Naive B cell (primary cell): ENCODE measurements at places on chromosomes 2 and 18.

GRCh38 chr2:121210691-121211090 lies 74.3 kb downstream of the TFCP2L1 start:
- DNase-seq: no peak

DNA sequence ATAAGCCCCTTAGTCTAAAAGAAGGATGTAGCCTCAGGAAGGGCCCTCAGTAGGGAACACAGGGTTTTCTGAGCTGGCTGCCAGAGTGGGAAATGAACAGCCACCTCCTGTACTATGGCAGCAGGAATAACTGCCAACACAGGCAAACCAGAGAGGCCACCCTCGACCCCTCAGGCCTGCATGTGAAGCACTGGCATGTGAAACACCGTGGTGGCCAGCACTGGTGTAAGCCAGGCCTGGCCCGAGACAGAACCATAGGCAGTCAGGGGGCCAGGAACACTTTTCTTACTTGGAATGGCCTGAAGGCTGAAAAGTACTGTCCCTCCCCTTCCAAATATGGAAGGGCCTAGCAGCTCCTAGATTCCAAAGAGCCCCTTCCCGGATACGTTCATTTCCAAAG lies 28.2 kb downstream of the SFXN5 start:
- no peak for DNase-seq

DNA sequence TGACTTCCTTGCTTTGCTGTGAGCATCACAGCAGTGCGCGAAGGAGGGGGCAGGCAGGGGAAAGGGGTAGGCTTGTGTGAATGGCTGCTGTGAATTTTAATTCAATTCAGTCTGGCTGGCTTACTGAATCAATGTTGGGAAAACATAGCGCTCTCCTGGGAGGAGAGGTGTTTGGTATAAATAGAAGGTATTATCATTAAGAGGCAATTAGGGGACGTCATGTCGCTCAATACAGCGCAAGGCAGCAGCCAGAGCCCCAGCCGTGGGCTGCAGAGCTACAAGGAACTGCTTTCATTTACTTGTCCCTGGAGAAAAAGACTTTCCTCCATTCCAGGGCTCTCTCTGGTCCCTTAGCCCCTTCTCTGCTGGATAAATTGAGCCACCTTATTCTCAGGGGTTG lies 181.4 kb upstream of the MSH6 start:
- DNase-seq: no peak

- DNase-seq: no peak
Observed at GRCh38 chr18:77086656-77087392, 45.8 kb downstream of the MBP start.

DNA sequence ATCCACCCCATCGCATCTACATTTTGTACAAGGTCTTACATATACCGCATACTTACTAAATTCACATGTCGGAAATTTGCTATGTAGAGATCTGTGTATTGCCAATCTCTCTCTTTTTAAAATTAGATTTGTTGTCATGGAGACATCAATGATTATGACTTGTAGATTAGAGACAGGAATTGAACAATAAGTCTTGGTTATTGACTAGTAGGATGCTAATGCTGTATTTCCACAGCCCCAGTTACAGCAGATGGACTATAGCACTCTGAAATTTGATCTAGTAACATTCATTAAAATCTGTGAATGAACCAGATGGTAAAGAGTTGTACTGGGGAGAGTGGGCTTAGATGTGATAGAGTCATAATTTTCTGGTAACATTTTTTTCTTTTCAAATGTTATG lies 805.7 kb downstream of the SLC4A3 start:
- DNase-seq: no peak

- no peak for DNase-seq
Observed at GRCh38 chr18:23502516-23503037, 734 bp upstream of the RMC1 start.
